Lung (tissue), 17 donors: ENCODE measurements at places on chromosomes 5 and 9. TPM values are rescaled to one million over a fixed set of nuclear protein-coding genes. Genes with fewer than 3 reads are reported as not detected.

The OR13J1 gene
- total RNA-seq = not detected

The PCA3 gene
- 0.09 TPM for total RNA-seq

The ALDH1A1 gene
- total RNA-seq = 137 TPM

The ACER2 gene
- 4.4 TPM for total RNA-seq

The NRG2 gene
- 3.0 TPM for total RNA-seq

The RC3H2 gene
- 37.7 TPM for total RNA-seq

The CEL gene
- 6.3 TPM for total RNA-seq

The AQP7 gene
- 0.74 TPM for total RNA-seq

The SLU7 gene
- 35.2 TPM for total RNA-seq

The CCL27 gene
- 0.55 TPM for total RNA-seq

GRCh38 chr5:14250748-14251701 is 107.9 kb downstream of the TRIO start:
- DNase-seq = no peak

- no peak for DNase-seq
These were observed 367.5 kb downstream of the DEPDC1B start for GRCh38 chr5:60332244-60333004.

GRCh38 chr9:132694144-132694543 is 23.9 kb downstream of the GTF3C4 start:
- no peak for DNase-seq

DNA sequence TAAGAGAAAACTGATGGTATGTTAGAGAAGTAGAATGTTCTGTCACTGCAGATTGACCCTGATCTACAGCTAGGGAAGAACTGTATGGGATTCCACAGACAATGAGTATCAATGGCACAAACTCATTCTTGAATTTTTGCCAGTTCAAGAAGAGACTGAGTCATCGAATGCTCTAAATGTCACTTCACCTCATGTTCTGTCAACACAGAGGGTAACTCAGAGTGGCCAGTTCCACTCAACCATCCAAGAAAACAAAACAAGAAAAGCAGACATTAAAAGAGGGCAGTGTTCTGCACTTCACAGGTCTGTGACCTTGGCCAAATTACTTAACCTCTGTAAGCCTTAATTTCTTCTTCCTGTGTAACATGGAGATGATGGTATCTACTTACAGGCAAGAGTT is 132.2 kb upstream of the HMHB1 start:
- no peak for DNase-seq

DNA sequence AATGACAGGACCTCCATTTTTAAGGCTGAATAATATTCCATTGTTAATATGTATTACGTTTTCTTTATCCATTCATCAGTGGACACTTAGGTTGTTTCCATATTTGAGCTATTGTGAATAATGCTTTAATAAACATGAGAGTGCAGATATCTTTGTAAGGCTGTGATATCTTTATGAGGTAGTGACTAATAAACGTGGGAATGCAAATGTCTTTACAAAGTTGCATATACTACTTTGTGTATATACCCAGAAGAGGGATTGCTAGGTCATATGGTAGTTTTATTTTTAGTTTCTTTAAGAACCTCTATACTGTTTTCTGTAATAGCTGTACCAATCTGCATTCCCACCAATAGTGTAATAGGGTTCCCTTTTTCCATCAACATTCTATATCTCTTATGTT is 148.7 kb downstream of the FOCAD start:
- no peak for DNase-seq

DNA sequence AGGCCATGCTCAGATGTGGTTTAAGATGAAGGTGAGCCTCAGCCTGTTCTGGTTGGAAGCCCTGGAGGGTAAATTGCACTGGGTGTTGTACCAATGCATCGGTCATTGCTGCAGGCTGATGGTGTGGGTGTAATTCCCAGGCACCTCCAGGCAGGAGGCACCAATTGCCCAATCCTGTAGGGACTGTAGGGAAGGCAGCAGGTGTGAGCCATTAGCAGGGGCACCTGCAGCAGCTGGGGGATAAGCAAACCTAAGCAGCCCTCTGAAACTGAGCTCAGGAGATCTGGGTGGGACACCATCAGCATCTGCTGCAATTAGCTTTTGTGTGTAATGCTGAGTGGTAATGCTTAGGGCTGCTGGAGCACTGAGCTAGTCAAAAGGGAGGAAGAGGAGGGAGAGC is 190.1 kb upstream of the TBC1D2 start:
- no peak for DNase-seq

- no peak for DNase-seq
These were observed 137.4 kb downstream of the SCAMP1 start for GRCh38 chr5:78497573-78498533.

GRCh38 chr5:116424951-116425350 is 149.7 kb downstream of the SEMA6A start:
- DNase-seq = no peak

GRCh38 chr5:109163336-109163735 is 246.4 kb downstream of the PJA2 start:
- DNase-seq = no peak

GRCh38 chr5:139422307-139422893 is 16.9 kb downstream of the DNAJC18 start:
- peak; percentile 84 for DNase-seq

- peak; percentile 22 for DNase-seq
These were observed 621 bp downstream of the CEP72 start for GRCh38 chr5:612498-613424.

DNA sequence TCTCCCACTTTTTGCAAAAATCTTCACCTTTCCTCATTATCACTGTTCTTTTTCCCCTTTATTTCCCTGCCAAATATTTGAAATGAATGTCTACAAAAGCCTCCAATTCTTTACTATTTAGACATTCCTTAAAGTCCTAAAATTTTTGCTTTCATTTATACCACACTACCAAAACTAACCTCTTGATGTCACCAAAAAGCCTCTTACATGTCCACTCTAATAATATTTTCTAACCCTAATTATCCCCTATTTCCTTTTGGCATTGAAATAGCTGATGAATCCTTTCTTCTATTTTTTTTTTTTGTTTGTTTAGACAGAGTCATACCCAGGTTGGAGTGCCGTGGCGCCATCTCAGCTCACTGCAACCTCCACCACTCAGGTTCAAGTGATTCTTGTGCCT is 32.3 kb upstream of the NRG2 start:
- no peak for DNase-seq

GRCh38 chr9:70484232-70485130 is 70.0 kb upstream of the KLF9 start:
- DNase-seq = peak; percentile 75

GRCh38 chr5:88952996-88953643 is 70.1 kb upstream of the MEF2C start:
- DNase-seq = no peak

DNA sequence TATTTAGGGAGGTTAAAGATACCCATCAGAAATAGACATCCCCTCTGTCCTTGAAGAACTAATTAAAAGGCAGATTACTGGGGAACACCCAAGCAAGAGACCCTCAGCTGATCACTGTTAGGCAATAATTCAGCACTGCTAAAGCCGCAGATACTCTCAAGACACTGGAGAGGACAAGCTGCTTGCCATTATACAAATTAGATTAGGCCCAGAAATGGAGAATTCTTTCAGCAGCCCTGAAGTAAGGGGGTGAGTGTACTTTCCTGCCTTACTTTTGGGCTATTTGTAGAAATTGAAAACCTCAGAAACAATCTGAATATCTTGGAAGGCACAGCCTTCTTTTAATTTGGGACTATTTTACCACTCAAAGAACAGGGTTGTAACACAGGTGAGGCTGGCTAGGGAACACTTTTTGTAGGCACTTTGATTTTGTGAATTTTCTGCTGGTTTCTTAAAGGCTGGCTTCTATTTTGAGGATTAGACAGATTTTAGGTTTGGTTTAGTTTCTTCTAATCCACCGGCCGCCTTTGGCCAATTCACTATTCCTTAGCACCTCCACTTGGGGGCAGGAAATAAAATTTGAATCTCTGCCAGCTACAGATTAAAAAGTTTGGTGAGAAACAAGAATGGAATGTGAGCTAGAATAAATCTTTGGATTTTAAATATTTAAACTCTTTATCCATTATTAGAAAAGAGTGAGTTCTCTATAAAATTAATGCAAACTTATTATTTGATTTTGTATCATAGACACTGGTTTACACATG is 106.0 kb downstream of the SMARCA2 start:
- DNase-seq = no peak

DNA sequence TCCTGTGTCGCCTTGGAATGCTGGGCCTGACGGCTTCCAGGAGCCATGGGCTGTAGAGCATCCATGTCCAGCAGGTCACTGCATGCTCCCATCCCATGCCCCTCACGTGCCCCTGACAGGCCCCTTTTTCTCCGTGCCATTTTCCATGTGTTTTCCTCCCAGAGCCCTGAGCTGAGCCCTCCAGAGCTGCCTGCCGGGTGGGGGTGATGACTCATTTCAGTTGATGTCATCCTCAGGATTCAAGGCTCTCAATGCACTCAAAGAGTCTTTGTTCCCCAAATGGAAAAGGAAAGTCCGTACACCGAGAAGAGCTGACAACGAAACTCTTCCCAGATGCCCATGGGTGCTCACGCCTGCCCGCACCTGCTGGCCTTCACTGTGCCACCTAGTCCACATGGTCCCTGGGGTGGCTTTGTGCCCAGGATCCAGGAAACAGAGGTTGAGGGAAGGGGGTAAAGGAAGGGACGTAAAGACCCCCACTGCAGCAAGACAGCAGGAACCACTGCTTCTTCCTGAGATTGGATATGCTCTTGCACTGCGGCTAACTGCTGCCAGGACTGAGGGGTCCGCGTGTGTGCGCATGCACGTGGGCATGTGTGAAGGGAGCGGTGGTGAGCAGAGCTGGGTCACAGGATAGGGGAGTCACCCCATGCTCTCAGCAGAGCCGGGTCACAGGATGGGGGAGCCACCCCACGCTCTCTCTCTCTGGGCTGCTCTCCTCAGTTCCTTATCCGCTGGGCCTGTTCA is 27.6 kb downstream of the COL15A1 start:
- no peak for DNase-seq

- peak; percentile 88 for DNase-seq
These were observed 4.6 kb downstream of the SIT1 start for GRCh38 chr9:35646153-35646532.

- no peak for DNase-seq
These were observed 31.8 kb downstream of the TSTD2 start for GRCh38 chr9:97601228-97601898.

GRCh38 chr5:40017135-40017534 is 592.4 kb upstream of the DAB2 start:
- no peak for DNase-seq

- no peak for DNase-seq
These were observed 7.1 kb downstream of the SLC6A7 start for GRCh38 chr5:150196986-150197385.

DNA sequence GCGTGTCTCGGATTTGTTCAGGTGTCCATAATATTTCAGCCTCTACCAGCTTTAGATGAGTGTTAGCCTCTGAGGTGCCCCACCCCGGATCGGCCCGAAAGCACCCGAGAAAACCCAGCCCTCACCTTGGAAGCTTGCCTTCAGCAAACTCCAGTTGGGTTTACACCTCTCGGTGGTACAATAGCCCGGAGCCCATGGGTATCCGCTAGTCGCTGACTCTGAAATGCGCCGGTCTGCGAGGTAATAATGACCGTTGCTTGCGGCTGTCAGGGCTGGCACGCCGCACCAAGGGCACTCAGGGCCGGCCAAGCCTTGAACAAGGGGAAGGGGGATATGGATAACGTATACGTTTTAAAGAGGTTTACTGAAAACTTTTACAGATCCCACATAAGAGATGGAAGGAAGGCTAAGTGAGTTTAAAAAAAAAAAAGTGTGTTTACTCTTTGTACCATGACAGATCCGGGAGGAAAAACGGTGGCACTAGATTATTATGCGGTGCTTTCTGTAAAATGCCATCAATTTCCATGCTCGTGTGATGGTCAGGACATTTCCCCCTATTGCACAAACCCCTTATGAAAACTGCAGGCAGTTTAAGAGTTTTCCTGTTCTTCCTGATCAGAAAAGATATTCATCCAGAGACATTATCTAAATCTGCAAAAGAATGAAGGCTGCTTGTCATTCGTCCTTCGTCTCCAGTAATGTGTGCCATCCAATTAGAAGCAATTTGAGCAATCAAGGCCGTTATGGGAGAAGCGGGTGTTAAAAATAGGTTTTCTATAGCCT is 124.2 kb downstream of the TMEM161B start:
- peak; percentile 6 for DNase-seq

DNA sequence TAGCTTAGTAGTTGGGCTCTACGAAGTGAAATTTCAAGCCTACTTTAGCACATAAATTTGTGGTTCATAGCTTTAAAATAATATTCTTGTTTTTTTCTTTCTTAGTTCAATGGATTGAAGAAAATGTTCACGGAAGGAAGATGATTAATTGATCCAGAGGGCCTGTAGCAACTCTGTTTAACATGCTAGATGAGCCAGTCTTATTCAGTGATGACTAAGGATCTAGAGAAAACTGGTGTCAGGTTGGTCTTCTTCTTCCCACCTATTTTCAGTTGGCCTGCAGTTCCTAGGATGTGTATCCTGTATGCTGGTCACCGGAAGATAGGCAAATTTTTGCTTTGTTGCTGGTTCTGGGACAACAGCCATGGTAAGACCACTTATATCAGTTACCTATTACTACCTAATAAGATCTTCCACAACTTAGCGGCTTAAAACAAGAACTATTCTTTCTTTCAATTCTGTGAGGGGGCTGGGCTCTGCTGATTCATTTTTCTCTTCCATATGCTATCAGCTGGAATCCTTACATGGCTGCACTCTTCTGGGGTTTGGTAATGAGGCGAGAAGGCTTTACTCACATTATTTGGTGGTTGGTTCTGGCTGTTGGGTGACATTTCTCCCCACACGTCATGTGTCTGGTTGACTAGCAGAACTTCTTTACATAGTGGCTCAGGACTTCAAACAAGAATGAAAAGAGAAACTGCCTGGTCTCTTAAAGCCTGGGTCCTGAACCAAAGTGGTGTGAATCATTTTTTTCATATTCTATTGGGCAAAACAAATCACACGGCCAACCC is 182.7 kb upstream of the ACTBL2 start:
- DNase-seq = no peak

GRCh38 chr9:100756217-100756616 is 178.3 kb downstream of the CAVIN4 start:
- DNase-seq = no peak

- no peak for DNase-seq
These were observed 38.9 kb upstream of the IFNK start for GRCh38 chr9:27485158-27485557.

GRCh38 chr9:105457560-105458294 is 9.9 kb downstream of the FSD1L start:
- no peak for DNase-seq

GRCh38 chr9:107142896-107143603 is 140.0 kb upstream of the RAD23B start:
- DNase-seq = no peak
